ENCODE measurements at places on chromosomes 2 and 18.

- no peak for DNase-seq
These were observed 55.6 kb downstream of the MTCL1 start for GRCh38 chr18:8760984-8761383.

- DNase-seq, result no peak
These were observed 43.3 kb downstream of the NBAS start for GRCh38 chr2:15517793-15518192.

- no peak for DNase-seq
These were observed 440.5 kb upstream of the TCF4 start for GRCh38 chr18:56028514-56028913.

DNA sequence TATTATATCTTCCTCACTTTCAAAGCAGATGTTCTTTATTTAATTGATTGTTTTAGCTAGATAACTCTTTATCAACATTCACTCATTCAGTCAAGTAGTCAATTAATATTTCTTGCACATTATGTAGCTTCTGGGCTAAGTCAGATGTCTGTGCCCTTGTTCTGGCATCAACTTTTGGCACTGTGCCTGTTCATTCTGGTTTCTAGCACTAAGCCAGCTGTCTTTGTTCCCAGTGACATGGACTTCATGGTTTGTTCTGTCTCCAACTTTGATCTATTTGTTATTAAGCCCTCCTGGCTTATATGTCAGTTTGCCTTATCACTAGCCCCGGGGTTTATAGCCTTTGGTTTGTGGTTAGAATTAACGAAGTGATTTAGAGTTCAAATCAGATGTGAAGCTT is 247.9 kb upstream of the SYT4 start:
- no peak for DNase-seq

- no peak for DNase-seq
These were observed 87.8 kb downstream of the LYPD1 start for GRCh38 chr2:132581991-132582738.

GRCh38 chr2:129061069-129061768 is 742.6 kb upstream of the HS6ST1 start:
- DNase-seq, result no peak

DNA sequence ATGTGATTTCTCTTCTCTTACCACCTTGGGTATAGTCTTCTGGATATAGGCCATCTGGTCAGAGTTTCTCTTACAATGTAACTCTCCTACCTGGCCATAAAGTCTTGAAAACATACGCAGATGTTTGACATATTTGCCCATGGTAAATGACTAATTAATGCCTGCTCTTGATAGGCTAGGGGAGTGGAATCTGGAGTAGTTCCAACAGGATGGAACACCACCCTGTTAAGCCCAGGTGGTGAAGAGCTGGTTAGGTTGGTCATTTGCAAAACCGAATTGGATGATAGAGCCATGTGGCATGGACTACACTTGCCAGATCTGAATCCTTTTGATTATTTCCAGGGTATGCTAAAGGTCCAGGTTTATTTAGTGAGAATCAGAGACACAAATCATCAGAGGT is 36.5 kb downstream of the HADHB start:
- DNase-seq, result no peak

DNA sequence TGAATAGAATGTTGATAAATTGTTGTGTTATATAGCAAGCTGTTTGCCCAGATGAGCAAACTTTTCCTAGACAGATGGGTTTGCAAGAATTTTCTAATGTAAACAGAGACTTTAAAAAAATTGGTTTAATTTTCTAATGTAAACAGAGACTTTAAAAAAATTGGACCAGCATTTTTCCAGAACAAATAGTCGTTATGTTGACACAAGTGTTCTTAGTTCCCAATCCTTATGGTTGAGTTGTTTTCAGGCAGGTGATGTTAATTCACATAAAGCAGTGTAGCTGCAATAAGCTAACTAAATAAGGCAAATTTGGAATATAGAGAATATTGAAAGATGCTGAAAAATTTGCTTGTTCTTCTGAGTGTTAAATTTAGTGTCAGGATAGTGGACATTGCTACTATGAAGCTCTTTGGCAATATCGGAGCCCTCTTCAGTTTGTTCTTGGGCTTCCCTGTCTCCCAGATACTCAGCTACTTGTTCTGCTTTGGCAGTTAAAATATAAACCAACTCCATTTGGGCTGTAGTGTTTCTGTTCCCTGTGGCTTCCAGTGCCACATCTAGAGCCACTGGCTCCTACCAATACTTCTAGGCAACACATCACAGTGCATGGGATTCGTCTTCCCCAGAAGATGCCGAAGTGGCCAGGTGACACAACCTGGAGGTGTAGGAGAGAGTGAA is 105.7 kb downstream of the DYNAP start:
- DNase-seq, result no peak

DNA sequence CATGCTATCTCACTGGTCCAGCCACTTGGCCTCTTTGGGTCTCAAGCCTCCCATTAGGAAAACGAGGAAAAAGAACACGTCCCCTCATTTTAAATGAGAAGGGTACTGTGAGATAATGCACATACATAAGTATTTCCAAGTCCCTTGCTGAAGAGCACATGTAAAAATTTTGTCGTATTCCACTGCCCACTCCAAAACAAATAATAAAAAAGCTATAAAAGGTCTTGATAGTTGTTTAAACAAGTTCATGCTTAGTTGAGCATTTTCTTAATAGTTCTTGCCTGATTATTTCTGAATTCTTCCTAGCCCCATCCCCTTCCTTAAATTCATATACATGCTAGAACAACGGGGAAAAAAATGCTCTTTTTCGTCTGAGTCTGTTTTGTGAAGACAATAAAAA is 110.2 kb upstream of the RNU4ATAC start:
- no peak for DNase-seq

DNA sequence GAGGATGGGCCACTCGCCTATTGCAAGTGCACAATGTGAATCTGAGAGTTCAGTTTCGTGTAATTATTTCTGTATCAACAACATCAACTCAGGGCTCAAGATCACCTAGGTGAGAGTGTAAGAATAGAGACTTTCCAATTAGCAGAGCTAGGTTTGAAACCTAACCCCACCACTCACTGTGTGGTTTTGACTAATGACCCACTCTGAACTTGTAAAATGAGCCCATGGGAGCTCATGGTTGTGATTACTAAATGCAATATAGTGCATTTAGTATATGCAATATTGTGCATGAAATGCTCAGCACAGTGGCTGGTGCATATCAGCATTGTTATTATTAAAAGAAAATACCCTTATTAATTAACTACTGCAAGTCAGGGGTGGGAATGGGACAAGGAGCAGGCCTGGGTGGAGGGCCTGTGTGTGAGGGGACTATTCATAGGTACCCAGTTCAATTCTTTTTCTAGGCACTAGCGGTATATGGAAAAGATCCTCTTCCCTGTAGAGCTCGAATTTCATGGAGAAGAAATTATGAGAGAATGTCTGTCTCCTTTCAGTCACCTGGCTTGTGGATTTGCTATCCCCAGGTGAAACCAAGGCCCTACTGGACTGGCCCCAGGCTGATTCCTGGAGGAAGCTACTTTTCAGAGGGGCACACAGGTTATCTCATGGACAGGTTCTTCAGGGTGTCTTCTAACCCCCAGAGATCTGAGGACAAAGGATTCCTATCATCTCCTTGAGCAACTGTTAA is 169.5 kb downstream of the GFPT1 start:
- no peak for DNase-seq

GRCh38 chr2:132978840-132979239 is 308.8 kb upstream of the LYPD1 start:
- DNase-seq, result no peak

DNA sequence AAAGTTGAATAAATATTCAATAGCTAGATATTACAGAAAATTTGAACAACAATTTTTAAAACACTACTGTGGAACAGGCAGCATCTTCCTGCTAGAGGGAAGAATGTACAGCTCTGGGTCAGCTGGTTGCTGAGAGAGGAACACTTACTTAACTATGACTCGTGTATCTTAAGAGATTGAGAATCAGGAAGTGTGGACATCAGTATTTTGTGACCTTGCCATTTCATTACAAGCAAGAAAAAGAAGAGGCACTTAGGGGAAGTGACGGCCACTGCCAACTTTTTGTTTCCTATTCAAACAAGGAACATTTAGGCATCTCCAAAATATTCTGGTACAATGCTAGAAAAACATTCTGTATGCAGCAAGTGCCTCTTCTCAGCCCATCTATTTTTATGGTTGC is 45.9 kb downstream of the ITPRID2 start:
- DNase-seq, result no peak

DNA sequence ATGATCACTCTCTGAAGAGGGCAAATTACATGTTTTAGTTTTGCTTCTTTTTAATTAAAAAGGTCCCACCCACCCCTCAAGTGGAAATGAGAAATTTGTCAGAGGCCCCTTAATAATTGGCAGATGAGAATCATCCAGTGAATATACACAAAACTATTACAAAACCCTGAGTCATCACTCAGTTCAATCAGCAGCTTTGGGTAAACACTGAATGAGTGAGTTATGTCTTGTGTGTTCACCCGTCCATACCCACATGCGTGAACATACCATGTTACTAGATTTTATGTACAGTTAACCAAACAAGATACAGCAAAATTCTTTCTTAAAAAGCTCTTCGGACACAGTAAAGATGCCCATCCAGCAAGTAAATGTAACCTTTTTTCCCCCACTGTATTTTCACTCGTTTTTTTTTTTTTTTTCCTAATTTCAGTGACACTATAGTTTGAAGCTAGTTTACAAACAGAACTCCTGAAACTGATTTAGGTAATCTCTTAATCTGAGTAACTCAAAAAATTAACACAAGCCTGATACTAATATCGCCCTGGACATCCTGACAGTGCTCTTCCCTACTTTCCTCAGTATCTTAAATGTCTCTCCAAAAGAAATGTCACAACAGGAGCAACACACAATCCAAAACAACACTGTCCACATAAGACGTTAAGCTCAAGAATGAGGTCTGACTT is 1.4 kb downstream of the PSME4 start:
- DNase-seq, result no peak

GRCh38 chr2:85695691-85696668 is 1.8 kb downstream of the GNLY start:
- DNase-seq, result no peak

DNA sequence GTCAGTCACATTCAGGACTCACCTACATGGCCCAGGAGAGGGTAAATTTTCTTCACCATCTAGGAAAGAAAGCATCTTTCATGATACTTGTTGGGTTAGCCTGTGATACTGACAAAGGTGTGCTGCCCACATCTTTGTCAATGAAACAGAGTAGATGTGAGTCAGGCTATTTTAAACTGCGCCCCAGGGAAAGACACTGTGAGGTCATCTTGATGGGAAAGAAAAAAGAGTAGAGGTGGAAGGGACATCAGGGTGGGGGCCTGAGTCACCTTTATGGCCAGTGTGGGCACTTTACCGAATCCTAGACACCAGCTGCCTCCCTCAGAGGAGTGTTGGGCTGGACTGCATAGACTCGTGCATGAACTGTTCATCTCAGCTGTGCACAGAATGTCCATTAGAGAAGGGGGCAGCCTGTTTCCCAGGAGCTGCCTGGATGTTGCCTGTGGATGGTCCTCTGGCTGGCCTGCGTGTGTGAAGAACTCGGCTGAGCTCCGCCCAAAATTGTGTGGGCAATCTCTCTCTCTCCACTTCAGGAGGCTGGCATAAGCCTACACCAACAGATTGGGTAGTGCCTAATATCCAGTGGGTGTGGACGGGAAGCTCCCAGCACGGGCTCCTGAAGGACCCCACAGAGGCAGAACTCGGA is 278.7 kb upstream of the PXDN start:
- no peak for DNase-seq

- DNase-seq, result no peak
These were observed 189.4 kb upstream of the GLI2 start for GRCh38 chr2:120546048-120546864.

DNA sequence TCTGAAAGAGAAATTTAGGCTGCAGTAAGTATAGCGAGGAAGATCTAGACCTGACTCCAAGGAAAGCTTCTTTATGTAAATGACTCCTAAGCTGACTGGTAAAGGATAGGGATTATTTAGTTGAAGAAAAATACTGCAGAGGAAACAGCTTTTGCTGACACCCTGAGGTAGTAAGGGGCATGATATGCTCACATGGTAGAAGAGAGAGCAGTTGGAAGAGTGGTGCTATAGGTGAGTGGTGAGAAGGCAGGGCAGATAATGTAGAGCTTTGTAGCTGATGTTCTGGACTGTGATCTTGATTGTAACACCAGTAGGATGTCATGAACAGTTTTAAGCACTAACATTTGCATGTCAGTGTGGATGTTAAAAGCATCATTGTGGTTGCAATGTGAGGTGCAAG is 639.1 kb upstream of the SLC39A10 start:
- no peak for DNase-seq

GRCh38 chr2:231339316-231339715 is 56.2 kb upstream of the B3GNT7 start:
- DNase-seq, result no peak

DNA sequence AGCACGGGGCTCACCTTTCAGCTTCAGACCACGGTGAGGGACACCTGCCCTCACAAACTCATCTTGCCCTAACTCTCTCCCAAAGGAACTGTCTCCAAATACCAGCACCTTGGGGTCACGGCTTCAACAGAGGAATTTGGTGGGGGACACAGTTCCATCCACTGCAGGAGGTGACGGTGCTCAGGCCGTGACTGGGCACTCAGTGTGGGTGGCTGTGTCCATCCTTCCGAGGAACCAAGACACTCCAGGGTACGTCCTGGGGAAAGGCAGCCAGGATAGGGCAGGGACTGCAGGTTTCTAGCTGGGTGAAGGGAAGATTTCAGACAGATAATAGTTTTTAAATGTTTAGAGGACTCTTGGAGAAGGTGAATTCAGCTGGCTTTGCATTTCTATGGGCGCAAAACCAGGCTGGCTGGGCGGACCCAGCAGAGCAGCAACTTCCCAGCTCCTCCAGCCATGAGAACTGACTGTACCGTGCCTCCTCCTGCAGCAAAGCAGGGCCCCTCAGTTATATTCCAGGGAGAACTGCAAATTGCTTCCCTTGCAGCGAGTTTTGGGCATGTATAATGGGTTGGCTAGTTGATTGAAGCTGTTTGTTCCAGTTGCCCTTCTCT is 23.9 kb upstream of the ALLC start:
- DNase-seq, result no peak
